ENCODE measurements at places on chromosomes 11 and 22.
A peak's percentile ranks its signal among the peaks of the same experiment; 100 is the strongest.

DNA sequence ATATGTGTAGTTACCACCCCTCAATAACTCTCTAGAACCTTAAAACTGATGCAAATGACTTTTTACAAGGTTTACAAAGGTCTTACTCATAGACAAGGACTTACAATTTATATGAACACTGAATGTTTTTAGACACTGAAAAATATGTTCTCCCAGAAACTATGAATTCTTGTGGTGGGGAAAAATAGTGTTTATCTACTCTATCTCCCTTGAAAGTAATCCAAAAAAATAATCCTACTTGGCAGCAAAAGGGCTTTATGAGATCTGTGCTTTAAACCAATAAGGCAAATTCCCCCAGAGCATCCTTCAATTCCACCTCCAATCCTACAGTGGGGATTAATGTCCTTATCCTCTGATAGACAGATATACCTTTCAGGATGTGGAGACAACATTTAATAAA is 1984.1 kb upstream of the RAG2 start:
- DNase-seq = no peak

DNA sequence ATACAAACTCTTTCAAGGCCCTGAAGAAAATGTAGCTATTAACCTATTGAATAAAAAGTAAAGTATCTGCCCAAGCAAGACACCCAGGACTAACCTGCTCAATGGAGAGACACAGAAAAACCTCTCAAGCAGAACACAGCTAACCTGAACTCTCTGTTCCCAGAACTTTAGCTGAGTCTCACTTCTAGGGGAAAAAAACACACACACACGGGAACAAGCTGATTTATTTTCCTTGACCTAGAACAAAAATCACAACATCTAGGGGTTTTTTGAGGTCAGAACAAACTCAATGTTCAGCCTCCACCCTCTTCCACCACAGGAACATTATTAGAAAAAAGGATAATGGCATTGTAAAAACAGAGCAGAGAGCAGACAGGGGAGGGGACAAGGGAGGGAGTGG is 121.6 kb downstream of the BBOX1 start:
- no peak for DNase-seq

DNA sequence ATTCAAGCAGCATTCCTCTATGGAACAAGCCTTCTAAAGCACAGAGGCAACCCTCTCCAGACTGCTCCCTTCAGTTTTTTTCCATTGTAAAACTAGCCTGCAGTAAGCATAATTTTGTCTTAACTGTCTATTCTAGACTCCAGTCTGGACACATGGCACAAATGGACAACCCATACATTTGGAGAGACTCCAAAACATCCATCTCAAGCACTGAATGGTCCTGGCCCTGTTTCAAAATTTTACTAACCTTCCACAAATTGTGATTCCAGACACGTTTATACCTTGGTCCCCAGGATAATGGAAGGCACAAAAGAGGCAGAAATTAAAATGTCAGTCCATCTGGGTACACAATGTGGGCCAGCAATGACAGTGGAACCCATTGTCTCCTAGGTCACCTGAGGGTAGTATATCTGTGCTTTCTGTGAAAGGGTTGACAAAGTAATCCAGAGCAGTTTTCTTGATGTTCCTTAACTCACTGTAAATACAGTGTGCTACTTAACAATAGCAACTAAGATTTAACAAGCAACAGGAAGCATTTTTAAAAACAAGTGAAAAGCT is 16.2 kb upstream of the SESN3 start:
- no peak for DNase-seq

- no peak for DNase-seq
Measured at GRCh38 chr11:10309163-10310093, 4.6 kb downstream of the ADM start.

DNA sequence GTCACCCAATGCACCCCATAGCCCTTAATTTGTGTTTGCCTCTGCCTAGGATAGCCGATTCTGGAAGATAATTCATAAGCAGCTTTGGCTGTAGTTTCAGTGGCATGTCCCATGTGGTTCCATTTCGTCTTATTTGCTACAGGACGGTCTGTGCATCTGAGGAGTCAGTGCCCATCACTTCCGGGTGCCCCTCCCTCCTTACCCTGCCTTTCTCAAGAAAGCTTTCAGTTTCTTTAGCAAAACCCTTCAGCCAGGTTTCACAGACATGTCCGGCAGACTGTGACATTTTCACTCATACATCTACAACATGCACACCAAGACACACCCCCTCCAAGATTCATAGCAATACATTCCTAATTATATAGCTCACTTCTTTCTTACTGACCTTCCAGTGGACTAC is 14.3 kb downstream of the TP53AIP1 start:
- DNase-seq = no peak

DNA sequence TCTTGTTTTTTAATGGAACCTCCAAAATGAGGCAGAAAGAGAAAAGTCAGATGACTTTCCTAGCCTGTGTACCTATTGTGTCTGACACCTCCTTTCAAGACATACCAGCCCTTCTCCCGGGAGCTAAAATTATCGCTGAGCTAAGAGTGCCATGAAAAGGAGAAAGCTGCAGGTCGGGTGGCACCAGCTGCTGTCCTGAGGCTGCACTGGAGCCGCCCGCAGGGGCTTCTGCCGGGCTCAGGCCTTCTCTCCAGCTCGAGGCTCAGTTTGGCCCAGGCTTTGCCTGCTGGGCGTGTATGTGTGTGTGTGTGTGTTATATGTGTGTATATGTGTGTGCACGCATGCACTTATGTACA is 27.7 kb upstream of the RAB1B start:
- no peak for DNase-seq

- DNase-seq = no peak
Measured at GRCh38 chr11:70028147-70028855, 49.8 kb upstream of the ANO1 start.

- peak; percentile 28 for DNase-seq
Measured at GRCh38 chr11:103295704-103296103, 186.5 kb downstream of the DYNC2H1 start.

DNA sequence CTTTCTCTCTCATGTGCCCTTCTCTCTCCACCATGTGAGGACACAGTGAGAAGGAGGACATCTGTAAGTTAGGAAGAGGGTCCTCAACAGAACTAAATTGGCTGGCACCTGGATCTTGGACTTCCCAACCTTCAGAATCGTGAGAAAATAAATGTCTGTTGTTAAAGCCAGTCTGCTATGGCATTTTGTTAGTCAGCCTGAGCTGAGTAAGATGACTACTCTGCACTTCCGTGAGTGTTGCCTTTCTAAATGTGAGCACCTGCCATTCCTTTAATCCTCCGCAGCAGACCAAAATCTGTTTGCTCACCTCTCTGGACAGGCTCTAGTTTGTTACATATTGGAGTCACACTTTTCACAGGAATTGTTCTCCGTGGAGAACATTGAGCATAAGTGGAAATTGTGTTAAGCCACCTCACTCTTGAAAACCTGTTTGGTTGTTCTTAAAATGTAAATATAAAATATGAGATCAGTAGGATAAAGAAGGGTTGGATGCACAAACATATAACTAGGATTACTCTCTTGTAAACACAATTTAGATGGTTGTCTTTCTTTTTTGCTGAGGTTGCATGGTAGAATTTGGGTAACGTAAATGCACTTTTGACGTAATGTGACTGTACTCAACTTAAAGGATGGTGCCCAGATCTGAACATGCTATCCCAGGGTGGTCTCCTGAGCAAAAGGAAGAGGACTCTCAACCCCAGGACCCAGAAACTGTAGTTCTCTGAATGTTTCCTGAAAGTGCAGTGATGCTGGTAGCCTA is 65.9 kb downstream of the SNX19 start:
- DNase-seq = no peak

GRCh38 chr11:104891135-104891534 is 7.1 kb downstream of the CASP12 start:
- DNase-seq = no peak

DNA sequence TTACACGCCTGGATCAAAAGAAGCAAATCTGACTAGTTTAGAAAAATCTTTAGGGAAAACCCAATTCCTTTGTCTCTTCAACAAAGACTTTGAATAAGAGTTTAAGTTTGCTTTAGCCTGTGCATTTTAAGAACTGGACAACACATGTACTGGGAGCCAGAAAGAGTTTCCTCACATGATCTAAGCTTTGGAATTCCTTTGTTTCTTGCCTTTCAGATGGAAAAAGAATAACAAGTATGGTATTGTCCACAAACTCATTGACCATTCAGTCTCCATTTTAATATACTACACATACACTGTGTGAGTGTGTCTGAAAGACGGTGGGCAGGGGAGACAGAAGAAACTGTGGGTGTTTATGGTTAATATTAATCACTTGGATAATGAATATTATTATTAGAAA is 205.6 kb downstream of the MAML2 start:
- DNase-seq = no peak

GRCh38 chr22:46256358-46256958 is 6.4 kb upstream of the CDPF1 start:
- DNase-seq = no peak

- DNase-seq = no peak
Measured at GRCh38 chr11:75159151-75159953, 8.4 kb downstream of the SLCO2B1 start.

GRCh38 chr11:16783321-16783801 is 44.9 kb downstream of the C11orf58 start:
- no peak for DNase-seq

DNA sequence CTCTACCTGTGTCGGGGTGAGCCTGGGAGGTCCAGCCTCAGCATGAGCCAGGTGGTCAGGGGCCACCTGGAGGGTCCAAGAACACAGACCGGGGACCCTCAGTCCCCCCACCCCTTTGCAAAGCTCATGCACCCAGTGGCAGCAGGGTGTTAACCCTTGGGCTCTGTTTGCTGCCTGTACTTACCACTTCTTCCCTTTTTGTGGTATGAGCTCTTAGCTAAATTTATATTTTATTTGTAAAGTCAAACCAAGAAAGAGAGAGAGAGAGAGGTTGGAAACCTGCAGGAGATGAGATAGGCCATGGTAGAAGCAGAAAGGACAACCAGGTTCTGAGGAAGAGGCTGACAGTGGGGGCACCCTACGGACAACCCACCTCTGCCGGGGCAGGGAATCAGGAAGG is 29.9 kb downstream of the IL10RA start:
- DNase-seq = no peak

GRCh38 chr11:95792200-95792599 is 1.9 kb downstream of the CEP57 start:
- DNase-seq = no peak

DNA sequence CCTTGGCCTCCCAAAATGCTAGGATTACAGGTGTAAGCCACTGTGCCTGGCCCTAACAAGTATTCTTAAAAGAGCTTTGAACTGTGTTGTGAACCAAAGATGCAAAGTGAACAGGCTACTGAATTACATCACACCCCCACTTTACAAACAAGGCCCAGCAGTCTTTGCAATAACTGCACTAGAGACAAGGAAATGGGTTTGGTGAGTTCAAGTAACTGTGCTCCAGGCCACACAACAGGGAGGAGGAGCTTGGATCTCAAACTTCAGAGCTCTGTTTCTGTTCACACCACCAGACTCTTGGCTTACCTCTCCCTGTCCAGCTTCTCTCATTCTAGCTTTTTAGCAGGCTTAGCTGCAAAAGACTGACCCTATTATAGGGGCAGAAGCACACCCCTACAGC is 30.4 kb upstream of the RASL10A start:
- no peak for DNase-seq

DNA sequence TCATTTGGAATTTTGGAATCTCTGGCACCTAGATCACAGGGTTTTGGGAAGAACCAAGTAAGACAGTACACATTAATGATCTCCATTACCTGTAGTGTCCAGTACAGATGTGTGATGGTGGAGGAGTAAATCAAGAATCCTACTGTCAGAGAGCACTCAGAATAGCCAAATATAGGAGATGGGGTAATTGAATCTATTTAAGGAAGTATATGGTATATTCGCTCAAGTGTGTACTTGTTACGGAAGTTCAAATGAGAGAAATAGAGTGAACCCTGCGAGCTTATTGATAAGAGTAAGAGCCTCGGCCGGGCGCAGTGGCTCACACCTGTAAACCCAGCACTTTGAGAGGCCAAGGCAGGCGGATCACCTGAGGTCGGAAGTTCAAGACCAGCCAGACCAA is 2.2 kb downstream of the SPCS2 start:
- no peak for DNase-seq

DNA sequence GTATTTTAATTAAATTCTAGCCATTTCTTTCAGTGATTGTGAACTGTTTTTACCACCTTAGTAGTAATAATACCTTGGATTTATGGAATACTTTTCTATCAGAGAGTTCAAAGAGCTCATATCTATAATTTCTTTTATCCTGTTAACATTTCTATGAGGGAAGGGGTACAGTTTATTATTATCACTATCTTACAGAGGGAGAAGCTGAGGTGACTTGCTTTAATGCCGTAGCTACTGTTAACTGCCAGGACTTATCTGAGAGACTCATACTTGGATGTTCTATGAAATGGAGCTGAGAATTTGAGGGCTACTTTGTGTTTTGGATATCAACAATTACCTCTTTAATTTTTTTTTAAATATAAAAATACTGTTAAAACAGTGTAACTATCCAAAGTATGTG is 3.3 kb downstream of the REXO2 start:
- DNase-seq = no peak

DNA sequence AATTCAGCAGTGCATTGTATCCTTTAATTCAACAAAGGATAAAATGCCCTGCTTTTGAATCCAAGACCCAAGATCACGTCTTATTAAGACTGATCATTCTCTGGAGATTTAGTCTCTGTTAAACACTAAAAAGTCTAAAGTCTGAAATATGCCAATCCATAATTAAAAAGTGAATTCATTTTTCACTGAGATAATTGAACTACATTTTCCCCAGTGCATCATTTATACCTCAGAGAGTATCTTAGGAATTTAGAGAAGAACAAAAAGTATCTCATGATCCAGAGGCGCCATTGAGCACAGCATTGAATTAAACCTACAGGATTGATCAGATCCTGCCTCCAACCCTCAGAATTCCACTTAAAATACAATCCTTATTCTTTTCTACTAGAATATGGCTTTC is 5.4 kb downstream of the OR5AP2 start:
- no peak for DNase-seq

- DNase-seq = no peak
Measured at GRCh38 chr11:133900176-133901105, 55.1 kb upstream of the SPATA19 start.

DNA sequence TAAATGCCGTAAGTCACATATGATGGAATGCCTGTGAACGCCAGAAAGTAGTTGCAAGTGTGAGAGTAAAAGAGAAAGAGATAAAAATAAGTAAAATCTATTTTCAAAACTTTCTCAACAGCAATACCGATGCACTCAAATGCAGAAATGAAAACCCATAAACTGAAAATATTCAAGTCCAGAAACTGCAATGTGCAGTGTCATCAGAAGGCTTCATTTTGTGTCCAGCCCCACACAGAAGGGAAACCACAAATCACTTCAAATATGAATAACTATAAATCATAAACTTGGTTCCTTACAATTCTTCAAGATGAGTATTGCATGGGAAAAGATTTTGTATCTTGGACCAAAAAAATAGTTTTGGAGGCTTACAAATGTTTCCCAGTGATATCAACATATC is 375.2 kb upstream of the ANO5 start:
- no peak for DNase-seq

DNA sequence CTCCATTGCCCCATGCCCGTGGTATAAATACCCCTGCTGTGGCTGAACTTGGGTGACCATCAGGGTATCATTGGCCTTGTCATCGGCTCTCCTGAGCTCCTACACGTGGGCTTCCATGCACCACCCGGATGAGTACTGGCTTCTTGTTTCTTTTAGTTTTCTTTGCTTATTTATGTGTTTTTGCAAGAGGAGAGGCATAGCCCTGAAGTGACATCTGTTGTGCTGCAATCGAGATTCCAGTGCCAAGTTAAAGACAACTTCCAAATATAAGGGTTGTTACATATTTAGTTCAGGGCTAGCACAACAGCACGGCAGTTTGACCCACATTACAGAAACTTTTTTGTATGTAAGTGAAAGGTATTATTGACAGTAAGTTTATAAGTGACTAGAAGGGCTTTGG is 1087.1 kb downstream of the TBC1D22A start:
- DNase-seq = no peak
